Right hindlimb (tissue), 1 donor: ENCODE measurements at places on chromosomes 4 and X.

GRCh38 chr4:13992041-13992440, 364.5 kb upstream of the BOD1L1 start:
- DNase-seq, result no peak

DNA sequence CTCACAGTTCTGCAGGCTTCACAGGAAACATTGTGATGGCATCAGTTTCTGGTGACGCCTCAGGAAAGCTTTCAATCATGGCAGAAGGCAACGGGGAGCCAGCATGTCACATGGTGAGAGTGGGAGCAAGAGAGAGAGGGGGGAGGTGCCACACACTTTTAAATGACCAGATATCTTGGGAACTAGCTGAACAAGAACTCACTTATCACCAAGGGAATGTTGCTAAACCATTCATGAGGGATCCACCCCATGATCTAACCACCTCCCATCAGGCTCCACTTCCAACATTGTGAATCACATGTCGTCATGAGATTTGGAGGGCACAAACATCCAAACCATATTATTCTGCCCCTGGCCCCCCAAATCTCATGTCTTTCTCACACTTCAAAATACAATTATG, 43.3 kb upstream of the GPR173 start:
- no peak for DNase-seq

GRCh38 chr4:47729131-47729680, 108.7 kb downstream of the CORIN start:
- no peak for DNase-seq

- no peak for DNase-seq
These were observed 405.2 kb downstream of the FAT4 start for GRCh38 chr4:125719987-125720386.

DNA sequence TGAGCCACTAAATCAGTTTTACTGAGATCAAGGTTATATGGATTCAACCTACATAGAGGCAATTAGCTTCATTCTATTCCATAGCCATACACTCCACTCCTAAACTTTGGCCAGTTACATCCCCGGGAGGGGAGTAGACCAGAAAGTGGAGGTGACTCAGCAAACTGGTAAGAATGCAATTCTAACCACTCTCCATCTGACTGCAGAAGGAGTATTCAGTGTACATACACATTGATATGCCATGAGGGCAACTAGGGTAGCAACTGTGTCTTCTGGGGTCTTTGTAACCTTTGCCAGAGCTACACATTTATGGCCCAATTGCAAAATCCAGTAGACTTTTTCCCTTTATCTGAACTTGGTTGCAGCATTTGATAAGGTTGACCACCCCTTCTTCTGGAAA, 7.6 kb downstream of the SLC25A43 start:
- no peak for DNase-seq

DNA sequence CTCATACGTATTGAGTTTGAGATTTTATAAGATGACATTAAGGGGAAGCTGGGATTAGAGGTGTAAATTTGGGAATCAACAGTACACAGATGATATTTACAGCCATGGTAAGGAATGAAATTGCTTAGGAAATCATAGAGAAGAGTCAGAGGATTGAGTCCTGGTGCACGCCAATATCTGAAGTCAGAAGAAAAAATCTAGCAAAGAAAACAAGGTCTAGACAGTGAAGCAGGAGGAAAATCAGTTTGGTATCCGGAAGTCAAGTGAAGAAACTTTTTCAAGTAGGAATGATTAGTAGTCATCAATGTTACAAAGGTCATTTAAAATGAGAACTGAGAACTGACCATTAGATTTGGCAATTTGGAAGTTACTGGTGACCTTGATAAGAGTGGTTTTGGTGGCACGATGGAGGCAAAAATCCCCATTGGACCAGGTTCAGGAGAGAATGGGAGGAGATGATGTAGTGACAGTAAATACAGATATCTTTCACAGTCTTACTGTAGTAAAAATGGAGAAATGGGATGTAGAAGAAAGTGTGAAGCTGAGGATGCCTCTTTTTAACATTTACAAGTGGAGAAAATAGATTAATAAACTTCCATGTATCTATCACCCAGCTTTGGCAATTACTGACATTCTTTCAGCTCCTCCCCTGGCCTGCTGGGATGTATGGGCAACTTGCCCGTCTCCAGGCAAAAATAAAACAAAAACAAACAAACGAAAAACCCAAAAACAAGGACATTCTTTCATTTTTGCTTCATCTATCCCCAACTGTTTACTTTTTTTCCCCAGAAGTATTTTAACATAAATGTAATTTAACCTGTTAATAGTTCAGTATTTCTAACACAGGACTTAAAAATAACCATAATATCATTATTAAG, 11.4 kb upstream of the GPR34 start:
- no peak for DNase-seq

GRCh38 chr4:84051639-84052038, 447.5 kb downstream of the NKX6-1 start:
- no peak for DNase-seq

GRCh38 chr4:17657849-17658248, 43.4 kb downstream of the MED28 start:
- no peak for DNase-seq

- no peak for DNase-seq
These were observed 36.2 kb downstream of the CT47B1 start for GRCh38 chrX:120839491-120839890.

DNA sequence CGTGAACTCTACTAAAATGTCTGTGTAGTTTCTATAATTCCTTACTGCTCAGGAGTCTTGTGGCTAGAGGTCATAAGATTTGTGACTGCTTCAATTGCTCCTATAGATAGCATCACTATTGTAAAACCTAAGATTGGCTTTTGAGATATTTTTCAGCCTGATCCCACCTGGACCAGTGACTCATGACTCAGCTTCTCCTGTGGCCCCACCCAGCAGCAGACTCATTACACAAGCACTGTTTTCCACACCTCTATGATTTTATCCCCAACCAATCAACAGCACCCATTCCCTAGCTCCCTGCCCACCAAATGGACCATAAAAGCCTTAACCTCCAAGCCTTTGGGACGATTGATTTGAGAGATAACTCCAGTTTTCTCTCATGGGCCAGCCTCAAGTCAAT, 1157.0 kb upstream of the INTU start:
- no peak for DNase-seq

DNA sequence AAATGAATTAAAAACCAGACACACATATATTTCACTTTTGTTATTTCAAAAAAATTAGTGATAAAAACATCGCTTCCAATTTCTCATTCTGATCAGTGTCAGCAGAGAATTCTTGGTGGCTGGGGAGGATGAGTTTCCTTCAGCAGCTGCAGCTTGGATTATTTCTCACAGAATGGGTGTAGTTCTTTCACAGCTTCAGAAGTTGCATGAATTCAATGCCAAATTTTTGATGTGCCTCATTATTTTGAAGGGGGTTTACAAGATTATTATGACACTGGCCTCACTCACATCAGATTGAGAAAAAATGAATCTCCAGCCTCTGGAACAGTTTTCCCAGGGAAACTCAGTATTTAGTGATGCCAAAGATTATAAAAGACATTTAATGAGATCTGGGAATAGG, 184.9 kb upstream of the WDFY3 start:
- DNase-seq, result peak; percentile 42

GRCh38 chr4:98838977-98839618, 89.8 kb downstream of the EIF4E start:
- no peak for DNase-seq

GRCh38 chrX:153443476-153444332, 2.2 kb downstream of the TREX2 start:
- DNase-seq, result no peak

GRCh38 chrX:116285501-116285900, 115.0 kb downstream of the AGTR2 start:
- DNase-seq, result no peak

DNA sequence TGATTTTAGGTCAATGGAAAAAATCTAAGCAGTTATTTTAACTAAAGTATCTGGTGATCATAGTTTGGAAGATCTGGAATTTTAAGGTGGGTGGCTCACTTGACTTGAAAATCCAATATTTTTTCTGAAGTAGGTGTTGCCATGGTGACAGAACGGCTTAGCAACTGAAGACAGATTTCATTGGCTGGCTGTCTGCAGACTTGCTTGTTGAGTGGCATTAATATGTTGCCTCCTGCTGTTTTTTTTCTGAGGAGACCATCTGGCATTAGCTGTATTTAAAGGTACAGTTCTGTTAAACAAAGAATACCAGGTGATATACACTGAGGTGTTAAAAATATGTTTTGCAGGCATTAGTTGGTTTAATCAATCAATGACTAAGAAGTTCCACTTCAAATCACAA, 19.8 kb downstream of the CPE start:
- DNase-seq, result no peak

DNA sequence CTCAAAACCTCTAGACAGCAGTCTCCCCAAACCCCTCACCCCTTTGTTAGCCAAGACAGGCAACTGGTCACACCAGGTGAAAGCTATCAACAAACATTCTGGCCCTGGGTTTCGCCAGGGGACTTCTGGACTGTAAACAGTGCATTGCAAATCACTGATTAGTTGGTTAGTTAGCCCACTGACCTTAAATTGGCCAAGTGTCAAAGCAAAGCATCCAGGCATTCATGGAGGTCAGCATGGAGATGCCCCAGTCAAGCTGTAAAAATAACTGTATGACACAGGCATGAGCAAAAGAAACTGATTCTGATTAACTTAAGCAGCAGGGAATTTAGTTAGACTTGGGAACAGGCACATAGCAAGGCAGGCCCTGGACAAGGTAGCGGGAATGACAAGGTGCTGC, 156.0 kb upstream of the TTC29 start:
- no peak for DNase-seq

DNA sequence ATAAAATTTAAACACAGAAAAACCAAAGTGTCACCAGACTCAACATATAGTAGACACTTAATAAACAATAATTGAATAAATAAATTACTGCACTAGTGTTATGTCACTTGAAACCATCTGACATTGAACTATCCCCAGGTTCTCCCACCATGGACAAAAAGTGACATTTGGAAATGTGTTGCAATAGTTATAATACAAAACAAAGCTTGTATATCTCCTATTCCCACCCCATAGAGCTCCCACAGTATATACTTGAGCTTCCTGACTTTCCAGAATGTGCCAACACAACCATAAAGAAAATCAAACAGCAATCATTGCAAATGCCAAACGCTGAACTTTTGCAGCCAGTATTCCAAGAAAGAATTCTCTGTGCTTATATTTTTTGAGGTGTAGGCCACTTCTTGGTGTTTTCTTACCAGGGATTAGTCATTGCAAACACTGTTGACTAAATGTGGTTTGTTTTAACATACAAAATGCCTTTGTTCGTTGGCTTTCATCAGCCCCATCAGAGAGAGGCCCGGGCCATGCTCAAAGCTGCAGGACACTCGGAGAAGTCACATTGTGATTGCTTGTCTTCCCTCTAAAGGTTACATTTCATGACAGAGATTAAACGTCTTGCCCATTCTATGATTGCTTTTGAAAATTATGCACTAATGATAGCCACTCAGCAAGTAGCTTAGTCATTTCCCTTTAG, 33.8 kb downstream of the PPARGC1A start:
- no peak for DNase-seq

DNA sequence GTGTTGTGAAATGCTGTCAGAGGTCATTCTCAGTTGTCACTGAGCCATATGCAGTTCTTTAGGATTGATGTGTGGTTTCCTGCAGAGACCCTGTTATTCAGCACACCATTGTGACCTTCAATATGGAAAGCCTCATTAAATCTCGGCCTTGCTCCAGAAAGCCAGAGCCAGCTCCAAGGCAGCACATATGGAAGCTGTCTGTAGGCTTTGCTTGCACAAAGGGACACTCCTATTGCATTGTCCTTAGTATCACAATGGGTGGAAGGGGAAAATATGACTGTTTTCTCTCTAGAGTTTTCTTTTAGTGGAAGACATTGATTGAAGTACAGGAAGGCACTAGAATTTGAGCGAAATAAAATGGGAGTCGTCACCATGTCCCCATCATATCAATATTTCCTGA, 179.0 kb downstream of the CEP135 start:
- peak; percentile 32 for DNase-seq

DNA sequence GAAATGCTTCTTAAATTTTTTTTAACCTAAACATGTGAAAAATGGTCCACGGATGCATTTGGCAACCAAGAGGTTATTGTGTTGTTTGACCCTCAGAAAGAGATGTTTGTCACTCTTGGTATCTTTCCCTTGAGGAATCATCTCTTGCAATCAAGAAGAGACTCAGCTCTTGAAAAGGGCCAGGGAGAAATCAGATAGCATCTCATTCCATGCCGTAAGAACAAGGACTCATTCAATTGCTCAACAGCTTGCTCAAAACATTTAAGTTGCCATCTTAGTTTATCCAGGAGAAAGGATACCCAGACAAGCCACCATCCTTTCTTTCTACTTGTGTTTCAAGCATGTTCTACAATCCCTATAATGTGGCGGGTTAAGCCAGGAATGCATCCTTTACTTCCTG, 209.5 kb upstream of the LNX1 start:
- DNase-seq, result no peak

DNA sequence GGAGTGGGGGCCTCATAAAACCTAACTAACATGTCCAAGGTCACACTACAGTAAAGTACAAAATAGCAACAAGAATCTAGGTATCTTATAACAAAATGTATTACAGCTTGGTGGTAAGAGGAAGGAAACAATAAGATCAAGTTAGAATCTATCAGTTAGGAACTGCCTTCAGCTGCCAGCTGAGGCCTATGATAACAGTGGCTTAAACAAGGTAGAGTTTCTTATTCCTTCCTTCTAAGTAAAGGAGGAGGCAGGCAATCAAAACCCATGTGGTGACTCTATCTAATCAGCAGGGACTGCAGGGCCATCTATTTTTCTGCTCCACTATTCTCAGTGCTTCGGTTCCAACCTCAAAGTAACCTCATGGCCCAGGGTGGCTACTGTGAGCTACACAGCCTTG, 10.9 kb downstream of the SH3D19 start:
- DNase-seq, result no peak

DNA sequence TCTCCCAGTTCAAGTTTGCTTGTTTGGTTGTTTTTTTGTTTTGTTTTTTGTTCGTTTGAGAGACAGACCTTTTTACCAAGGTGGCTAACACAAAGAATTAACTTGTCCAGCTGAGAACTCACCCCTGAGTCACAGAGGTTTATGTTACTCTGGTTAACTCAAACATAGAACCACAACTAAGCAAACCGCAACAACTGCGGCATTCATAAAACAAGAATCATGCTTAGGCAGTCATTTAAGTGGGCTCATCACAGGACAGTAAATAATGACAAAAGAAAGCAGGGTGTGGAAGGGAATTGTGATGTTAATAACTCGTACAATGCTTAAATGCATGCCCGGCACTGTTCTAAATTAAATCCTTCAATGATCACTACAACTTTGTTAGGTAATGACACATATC, 24.7 kb upstream of the IL13RA1 start:
- DNase-seq, result no peak
